ENCODE measurements at places on chromosomes 5 and 9.

GRCh38 chr5:78594610-78595457 lies 53.7 kb downstream of the LHFPL2 start:
- no peak for DNase-seq

DNA sequence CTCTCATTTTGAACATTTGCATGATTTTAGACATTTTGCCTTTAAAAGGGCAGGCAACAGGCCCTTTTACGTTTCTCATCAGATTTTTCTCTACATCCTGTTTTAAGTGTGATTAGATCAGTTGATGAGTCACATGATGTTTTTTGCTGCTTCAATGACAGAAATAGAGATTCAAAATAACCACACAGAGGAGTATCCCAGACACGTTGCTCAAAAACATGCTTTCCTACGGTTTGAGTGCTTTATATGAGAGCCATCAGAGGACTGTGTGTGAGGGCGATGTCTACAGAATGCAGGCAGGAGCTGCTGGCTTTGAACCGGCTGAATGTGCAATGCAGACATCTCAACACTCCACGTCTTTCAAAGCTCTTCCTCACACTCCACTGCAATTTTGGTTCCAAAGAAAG lies 42.1 kb downstream of the OTULIN start:
- DNase-seq, result peak; percentile 37

- no peak for DNase-seq
These were observed 147.5 kb downstream of the MPDZ start for GRCh38 chr9:13131991-13132390.

- no peak for DNase-seq
These were observed 374.3 kb downstream of the EBF1 start for GRCh38 chr5:158725297-158725851.

GRCh38 chr5:148828511-148829247 lies 2.3 kb downstream of the ADRB2 start:
- no peak for DNase-seq

DNA sequence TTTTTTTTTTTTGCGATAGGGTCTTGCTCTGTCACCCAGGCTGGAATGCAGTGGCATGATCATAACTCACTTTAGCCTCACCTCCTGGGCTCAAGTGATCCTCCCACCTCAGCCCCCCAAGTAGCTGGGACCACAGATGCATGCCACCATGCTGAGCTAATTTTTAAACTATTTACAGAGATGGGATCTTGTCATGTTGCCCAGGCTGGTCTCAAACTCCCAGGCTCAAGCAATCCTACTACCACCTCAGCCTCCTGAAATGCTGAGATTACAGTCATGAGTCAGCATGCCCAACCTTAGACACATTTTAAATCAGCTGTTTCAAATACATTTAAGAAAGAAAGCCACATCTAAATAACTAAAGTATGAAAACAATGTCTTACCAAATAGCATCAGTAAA lies 439.0 kb downstream of the EBF1 start:
- no peak for DNase-seq

- no peak for DNase-seq
These were observed 200.2 kb downstream of the SPATA31D1 start for GRCh38 chr9:82188817-82189216.

DNA sequence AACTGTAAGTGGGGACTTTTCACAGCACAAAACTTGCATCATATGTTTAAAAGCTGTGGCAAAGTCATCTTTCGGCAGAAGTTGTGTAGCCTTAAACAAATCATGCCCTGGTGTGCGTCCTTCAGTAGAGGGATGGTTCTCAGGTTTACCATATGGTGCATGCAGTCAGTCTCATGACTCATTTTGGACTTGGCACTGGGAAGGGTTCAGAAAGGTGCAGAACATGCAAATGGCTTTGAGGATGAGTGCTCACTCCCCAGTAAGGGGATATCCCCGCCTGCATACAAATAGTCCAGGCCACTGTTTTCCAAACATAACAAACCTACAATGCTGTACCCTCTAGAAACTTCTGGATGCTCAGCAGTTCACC lies 260.3 kb downstream of the NDUFS4 start:
- DNase-seq, result no peak

- no peak for DNase-seq
These were observed 34.4 kb upstream of the TAF11L2 start for GRCh38 chr5:17463653-17464052.

DNA sequence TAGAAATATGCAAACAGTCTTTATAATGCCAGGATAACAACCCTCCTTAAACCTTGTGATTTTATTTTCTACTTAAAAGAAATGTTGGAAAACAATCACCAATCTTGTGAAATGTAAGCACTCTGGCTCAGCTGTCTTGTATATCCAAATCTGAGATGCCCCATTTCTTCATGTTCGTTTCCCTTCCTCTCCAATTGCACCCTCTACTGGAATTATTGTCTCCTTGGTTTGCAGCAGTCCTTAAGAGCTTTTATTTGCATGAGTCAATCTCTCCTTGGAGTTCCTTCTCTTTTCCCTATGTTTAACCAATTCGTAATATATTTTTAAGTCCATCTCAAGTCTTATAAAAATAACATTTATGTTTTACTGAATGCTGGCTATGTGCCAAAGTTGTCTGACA lies 362.0 kb upstream of the CDH10 start:
- no peak for DNase-seq

- DNase-seq, result no peak
These were observed 26.6 kb downstream of the IRX2 start for GRCh38 chr5:2724831-2725230.

GRCh38 chr9:84375954-84376353 lies 35.4 kb upstream of the SLC28A3 start:
- DNase-seq, result no peak
